ENCODE measurements at places on chromosomes 1 and 21. TPM values are rescaled to one million over a fixed set of nuclear protein-coding genes. Genes with fewer than 3 reads are reported as not detected.

- DNase-seq = no peak
These were observed 19.6 kb downstream of the CAPN8 start for GRCh38 chr1:223645903-223646302.

The TNN gene
- polyA plus RNA-seq = 3.3 TPM

The SFT2D2 gene
- polyA plus RNA-seq = 10.8 TPM

The WASF2 gene
- polyA plus RNA-seq = 86.5 TPM

- no peak for DNase-seq
These were observed 1.6 kb downstream of the TADA1 start for GRCh38 chr1:166874464-166874863.

GRCh38 chr1:93344886-93345632, 648 bp upstream of the DR1 start:
- no peak for DNase-seq

DNA sequence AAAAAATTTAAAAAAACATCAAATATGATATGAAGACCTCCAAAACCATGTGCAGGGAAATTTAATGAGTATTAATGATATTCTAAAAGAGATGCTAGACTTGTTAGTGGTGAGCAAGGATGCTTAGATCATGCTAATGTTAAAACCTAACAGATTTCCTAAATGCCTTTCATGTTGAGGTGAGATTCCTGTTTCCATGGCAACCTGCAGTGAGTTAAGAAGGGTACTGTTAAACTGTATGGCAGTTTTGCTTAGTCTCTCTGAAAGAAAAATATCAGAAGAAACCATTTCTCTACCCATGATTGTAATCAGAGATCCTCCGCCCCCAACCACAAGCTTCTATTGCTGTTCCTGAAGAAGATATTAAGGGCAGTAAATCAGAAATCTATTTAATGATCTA, 321.6 kb upstream of the LRRC7 start:
- DNase-seq = no peak

- no peak for DNase-seq
These were observed 15.3 kb downstream of the NAV1 start for GRCh38 chr1:201554190-201554600.

The KAZN gene
- 15.6 TPM for polyA plus RNA-seq
